ENCODE measurements at places on chromosomes 16 and 17.

GRCh38 chr16:24051125-24051524 is 205.0 kb upstream of the CACNG3 start:
- no peak for DNase-seq

- DNase-seq, result no peak
Measured at GRCh38 chr16:23679274-23679985, 741 bp downstream of the PLK1 start.

DNA sequence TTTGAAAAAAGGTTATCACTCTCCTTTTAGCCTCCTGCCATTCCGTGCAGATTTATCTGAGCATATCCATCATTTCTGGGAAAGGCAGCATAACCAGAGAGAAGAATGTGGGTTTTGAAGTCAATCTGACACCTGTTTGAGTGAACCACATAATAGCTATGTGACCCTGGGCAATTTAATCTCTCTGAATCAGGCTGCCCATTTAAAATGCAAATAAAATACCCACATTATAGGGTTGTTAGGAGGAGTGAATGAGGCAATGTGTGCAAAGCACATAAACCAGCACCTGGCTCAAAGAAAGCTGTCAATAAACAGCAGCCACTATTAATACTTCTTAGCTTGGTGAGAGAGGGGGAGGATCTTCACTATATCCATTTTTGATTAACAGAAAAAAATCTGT is 88.0 kb downstream of the CACNG1 start:
- DNase-seq, result no peak

- no peak for DNase-seq
Measured at GRCh38 chr17:38918916-38919315, 6.5 kb upstream of the LASP1NB start.

DNA sequence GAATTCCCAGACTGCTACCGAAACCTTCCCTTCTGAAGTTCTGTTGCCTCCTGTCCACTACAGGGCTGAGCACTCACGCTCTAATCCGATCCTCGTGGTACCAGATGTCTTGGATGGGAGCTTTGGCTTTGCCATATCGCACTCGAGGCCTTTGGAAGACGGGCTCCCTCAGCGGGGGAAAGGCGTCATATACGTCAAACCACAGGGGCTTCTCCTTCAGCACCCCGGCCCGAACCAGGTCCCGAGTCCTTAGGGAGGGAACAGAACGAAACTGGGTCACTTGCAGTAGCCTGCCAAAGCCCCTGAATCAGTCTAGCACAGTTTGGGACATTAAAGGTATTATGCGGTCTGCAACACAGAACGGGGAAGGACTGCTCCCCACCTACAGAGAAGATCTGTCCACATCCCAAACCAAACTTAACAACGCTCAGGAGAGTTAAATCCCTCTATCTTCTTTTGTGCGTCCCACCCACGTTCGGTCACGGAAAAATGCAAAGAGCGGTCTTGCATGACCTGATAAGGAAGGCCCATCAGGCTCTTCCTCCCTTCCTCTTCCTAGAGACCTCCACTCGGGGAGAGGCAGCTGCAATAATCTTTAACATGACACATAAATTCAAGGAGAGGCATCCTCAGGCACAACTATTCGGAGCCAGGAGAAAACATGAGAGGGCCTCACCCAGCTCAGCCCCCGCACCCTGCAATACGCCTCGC is 526 bp downstream of the MRPS23 start:
- no peak for DNase-seq

DNA sequence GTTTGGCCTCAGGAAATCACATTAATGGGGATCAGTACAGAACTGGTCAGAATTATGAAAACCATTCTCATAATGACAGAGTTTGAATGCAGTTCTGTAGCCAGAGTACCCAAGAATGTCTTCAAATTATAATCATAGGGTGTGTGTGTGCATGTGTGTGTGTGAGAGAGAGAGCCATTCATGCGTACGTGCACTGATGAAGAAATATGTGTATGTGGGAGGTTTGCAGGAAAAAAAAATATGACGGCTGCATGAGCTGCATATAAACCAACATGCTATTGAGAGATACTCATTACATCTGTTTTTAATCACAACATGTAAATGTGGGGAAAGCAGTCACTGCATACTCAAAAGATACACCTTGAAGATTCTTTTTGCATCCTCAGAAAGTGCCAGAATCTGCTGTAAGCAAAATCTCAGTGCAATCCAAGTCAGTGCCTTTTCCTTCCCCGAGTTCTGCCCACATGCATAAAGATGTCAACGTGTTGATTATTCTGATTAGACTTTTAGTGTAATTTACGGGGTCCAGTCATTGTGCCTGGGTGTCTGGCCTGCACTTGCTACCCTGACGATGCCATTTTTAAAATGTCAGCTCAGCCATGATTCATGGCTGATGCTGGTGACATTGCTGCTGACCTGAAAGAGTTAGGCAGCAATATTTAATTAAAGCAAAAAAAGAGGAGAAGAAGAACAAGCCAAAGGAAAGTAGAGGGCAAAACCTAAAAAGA is 378.7 kb upstream of the ZFHX3 start:
- no peak for DNase-seq

GRCh38 chr17:8707332-8708024 is 37.2 kb downstream of the CCDC42 start:
- DNase-seq, result no peak

DNA sequence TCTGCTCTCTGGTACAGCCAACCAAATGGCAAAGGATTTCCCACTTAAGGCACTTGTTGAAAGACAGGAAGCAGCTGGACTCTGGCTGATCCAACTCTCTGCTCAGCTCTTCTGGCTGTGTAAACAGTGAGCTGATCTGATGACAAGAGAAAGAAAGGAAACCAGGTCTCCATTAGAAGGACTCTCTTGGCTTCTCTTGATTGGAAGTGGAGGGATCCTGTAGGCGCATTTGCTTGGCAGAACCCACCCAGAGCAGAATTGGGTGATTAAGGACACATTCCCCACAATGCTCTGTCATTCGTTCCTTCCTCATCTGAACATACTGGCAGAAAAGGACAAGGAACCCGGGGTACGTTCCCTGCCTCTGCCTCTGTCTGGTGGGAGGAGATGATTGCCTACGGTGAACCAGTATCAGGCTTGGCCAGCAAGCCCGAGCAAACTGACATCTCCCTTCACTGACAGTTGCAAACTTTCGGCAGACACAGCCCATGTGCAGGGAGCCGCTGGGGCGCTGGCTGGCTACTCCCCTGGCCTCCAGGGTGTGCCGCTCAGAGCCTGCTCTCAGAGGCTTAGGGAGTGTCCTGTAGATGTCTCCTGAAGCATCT is 29.1 kb downstream of the LDHD start:
- DNase-seq, result no peak

- DNase-seq, result no peak
Measured at GRCh38 chr17:75301502-75302206, 12.4 kb upstream of the SLC25A19 start.

DNA sequence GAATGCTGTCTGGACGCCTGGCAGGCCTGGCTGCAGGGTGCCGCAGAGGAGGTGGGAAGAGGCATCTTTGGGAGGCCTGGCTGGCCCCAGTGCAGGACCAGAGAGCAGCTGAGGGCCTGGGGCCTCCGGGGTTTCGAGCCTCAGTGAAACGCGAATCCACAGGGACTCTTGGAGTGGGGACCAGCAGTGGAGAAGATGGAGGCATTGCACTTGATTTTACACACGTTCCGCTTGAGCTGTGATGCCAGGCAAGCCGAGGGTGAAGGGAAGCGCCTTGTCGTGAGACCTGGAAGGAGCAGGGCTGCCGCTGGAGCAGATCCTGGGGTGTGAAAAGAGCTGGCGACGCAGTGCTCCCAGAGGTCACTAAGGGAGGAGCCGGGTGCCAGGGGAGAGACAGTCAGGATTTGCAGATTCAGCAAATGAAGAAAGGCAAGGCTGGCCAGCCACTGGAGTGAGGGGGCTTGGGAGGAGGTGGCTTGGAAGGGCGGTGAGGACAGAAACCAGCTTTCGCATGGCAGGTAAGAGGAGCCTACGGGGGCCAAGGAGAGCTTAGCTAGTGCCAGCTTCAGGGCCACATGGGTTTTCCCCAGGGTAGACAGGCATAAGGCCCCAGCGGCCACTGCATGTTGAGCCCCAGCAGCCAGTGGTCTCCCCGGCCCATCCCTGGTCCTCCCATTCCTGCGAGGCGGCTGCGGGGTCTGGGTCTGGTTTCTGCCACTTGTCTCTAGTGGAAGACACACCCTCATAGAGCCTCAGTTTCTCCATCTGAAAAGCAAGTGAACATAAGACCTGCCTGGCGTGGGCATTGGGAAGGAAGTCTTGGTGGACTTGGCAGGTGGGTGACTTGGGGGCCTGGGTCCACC is 175.2 kb upstream of the CHMP6 start:
- DNase-seq, result no peak

DNA sequence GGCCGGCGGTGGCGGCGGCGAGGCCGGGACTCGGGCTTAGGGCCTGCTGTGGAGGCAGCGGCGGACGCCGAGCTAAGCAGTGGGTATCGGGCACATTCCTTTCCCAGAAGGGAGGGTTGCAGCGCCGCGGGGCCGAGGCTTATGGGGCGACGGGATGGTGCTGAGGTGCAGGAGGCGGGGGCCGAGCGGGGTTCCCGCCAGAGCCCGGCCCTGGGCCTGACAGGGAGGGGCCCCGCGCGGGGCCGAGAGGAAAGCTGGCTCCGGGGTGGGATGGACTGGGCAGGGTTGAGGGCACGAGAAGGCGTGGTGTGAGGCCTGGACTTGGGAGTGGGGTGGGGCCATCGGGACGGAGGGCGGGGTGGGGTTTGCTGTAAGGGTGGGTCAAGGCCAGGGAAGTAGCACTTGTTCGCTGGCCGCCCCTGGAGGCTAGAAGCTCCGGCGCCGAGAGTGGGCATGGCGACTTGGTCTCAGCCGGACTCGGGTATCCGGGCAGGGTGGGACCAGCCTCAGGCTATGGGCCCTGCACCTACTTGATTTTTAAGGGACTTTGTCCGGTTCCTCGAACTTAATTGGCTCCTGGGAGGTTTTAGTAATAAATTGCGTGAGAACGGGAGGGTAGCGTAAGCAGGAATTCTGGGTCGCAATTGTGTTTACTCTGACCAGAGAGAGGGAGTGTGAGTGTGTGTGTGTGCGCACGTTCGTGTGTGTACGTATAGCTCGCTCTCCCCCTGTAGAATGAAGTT is 396 bp downstream of the NFE2L1 start:
- no peak for DNase-seq
